ENCODE measurements at places on chromosomes 2 and 18.

DNA sequence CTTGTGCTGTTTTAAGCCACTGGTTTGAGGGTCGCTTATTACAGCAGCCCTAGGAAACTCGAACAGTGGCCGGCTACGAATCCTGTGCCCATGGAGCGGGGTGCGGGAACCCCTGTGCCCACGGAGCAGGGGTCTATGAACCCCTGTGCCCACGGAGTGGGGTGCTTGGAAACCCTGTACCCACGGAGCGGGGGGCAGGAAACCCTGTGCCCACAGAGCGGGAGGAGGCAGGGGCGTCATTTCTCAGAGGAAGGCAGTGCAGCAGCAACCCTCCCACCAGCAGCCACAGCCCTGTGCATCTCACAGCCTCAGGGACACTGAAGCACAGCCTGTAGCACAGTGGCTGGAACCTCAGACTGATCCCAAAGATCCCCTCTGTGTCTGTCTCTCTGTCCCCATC is 34.2 kb upstream of the GPC1 start:
- DNase-seq = no peak

- peak; percentile 37 for DNase-seq
Measured at GRCh38 chr2:211157856-211158463, 601.6 kb downstream of the CPS1 start.

DNA sequence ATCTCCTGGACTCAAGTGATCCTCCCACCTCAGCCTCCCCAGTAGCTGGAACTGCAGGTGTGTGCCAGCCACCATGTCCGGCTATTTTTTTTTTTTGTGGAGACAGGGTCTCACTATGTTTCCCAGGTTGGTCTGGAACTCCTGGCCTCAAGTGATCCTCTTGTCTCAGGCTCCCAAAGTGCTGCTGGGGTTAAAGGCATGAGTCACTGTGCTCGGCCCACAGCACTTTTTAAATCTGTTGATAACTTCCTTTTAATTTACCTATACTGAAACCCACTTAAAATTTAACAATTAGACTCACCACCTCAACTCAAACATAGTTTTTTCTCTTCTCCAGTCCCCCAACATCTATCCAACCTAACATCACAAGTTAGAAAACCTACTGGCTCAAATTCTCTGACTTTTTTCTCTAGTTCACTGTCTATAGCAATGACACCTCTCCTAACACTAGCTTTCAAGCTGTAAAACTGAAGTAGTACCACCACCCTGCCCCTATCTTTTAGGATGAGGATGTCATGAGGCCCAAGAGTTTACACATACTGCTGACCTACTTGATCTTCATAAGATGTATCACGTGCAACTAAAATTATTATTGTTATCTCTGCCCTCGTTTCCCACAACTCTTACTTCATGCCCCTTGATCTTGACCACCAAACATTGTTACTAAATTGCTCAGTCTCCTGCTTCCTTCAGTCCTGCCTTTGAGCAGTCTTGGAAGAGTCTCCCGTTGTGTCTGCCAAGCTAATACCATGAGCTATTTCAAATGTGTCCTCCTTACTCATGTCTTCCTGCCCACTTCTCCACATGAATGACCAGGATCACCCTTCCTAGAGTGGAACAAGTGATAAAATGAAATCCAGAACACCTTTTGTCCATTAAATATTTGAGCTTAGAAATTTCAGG is 142.3 kb upstream of the ZFP36L2 start:
- DNase-seq = no peak

DNA sequence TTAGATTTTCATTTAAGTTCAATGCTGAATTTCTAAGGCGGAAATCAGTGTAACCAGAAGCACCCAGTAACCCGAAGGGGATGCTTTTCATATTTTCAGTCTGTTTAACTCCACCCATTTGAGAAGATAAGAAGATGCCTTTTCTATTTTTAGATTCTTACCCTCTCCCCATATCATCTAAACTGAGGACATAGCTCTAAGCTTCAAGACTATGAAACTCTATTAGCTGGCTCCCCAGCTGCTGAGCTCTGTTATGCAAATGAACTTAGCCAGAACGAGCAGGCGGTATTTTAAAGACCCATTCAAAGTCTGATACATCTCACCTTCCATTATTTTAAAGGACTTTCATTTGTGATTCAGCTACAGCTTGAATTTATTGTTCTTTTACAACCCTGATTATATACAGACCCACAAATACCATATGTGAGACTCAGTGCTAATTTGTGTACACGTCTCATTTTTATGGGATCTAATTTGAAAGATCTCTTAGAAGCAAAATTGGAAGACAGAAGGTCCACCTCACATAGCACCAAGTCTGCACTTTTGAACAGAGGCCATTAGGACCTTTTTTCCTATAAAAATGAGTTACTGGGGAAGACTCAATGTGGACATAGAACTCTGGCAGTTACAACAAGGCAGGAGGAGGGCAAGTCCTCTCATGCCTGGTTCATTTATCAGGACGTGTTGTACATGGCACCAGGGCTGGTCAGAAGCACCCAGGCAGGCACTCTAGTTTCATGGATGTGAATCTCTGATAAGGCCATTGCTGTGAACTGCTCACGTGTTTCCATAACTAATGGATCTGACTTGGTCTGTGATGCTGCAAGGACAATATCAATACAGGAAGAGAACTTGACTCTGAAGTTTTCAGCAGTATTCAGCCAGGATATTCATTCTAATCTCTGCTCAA is 16.3 kb downstream of the CDC42EP3 start:
- no peak for DNase-seq

DNA sequence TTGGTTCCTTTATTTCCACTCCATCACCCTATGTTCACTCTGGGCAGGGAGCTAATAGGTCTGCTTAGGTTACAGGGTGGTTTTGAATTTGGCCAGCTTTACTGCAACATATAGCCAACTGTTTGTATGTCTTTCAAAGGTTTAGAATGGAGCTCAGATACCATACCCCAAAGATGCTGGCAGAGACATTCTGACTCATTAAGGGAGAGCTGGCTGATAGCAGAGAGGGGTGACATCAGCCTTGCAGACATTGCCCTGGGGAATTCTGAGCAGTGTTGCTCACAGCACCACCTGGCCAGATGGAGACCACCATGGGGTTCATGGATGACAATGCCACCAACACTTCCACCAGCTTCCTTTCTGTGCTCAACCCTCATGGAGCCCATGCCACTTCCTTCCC is 2.1 kb downstream of the PROKR1 start:
- DNase-seq = no peak

DNA sequence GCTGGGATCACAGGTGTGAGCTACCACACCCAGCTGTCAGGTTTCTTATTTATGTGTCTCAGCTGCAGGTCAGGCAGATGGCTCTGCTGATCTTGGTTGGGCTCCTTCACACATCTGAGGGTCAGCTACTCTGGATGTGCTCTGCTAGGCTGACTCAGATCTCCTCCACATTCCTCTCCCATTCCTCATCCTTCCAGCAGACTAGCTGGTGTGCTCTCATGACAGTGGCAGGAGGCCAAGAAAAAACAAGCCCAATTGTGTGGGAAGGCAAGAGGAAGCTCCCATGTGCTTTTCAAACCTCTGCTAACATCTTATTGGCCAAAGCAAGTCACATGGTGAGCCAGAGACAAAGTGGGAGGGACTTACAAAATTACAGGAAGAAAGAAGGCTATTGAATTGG is 11.7 kb upstream of the MSH6 start:
- DNase-seq = no peak

DNA sequence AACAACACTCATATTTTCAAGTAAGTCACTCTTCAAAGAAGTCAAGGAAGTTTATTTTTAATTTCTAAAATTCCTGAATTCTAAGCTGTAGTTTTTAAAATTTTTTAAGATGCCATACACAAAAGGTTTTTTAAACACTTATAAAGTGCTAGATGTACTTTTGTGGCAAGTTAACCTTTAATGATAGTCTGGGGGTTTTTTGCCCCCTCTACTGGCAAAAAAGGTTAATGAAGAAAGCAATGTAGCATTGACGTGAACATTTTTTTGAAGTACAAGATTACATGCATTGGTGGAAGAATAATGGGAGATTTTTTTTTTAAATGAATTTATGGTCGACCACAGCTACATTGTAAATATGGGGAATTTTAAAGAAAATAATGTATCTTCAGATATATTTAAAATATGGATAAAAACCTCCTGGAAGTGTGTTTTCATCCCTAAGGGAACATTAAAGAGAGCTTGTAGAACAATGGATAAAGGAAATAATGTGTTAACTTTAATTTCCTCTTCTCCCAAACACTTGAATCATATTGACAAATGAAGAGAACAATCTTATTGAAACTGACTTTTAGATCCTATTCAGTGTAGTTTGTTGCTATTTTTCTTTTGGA is 12.6 kb downstream of the ITPRID2 start:
- peak; percentile 55 for DNase-seq

- DNase-seq = no peak
Measured at GRCh38 chr2:149400997-149401396, 70.6 kb downstream of the LYPD6 start.

- DNase-seq = no peak
Measured at GRCh38 chr2:127061375-127062273, 45.3 kb downstream of the BIN1 start.

- DNase-seq = peak; percentile 12
Measured at GRCh38 chr18:8705961-8706790, 820 bp downstream of the MTCL1 start.

GRCh38 chr18:9082711-9083510 is 19.6 kb upstream of the NDUFV2 start:
- DNase-seq = no peak

- no peak for DNase-seq
Measured at GRCh38 chr18:74975001-74975400, 233.9 kb downstream of the PTGR3 start.

DNA sequence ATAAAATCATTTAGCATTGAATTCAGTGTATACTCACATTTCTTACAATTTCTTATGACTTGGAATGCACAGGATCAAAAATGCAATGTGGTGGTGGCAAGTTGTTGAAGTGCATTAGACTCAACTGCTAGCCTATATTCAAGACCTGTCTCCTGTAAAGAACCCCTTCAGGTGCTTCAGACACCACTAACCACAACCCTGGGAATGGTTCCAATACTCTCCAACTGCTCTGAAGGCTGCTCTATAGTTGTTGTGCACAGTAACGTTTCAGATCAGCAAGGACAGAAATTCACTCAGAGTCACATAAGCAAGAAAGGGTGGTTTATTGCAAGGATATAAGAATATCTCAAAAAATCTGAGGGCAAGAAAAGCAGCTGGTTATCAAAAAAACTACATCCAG is 6.5 kb downstream of the GKN1 start:
- DNase-seq = no peak

DNA sequence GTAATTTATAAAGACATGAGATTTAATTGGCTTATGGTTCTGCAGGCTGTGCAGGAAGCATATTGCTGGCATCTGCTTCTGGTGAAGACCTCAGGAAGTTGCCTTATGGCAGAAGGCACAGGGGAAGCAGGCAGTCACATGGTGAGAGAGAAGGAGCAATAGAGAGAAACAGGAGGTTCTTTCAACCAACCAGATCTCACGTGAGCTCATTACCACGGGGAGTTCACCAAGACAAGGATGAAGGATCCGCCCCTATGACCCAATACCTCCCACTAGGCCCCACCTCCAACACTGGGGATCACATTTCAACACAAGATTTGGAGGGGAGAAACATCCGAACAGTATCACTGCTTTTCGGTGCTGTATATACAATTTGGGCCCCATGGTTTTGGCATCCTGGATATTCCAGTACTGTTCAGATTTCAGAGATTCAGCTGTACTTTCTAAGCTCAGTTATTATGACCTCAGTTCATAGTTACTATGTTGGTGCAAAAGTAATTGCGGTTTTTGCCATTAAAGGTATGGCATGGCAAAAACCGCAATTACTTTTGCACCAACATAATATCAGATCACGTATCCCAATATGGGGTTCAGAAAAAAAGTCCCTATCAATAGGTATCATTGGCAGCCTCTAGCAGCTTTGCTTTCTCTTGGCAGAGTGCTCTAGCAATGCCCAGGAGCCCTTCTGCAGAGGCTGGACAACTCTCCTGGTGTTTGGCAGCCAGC is 189.6 kb upstream of the SIX3 start:
- no peak for DNase-seq

DNA sequence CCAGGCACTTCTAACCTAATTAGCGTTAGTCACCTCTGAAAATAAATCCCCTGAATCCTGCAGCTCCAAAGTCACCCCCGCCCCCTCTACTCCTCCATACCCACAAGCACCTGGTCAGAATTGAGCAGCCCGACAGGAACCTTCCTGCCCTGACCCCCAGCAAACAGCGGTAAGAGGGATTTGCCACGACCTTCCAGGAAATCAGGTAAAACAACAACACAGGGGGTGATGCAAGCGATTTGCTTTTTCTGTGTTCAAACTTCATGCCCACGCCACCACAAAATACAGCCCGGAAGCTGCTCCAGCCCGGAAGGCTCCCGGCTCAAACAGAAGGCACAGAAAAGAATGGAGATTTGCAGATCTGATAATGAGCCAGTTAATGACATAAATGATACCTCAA is 367.1 kb downstream of the GPD2 start:
- no peak for DNase-seq

GRCh38 chr2:203972066-203972465 is 35.5 kb downstream of the ICOS start:
- no peak for DNase-seq

GRCh38 chr2:39666491-39667101 is 879 bp downstream of the TMEM178A start:
- no peak for DNase-seq

GRCh38 chr2:197189426-197190099 is 121.0 kb downstream of the ANKRD44 start:
- no peak for DNase-seq

DNA sequence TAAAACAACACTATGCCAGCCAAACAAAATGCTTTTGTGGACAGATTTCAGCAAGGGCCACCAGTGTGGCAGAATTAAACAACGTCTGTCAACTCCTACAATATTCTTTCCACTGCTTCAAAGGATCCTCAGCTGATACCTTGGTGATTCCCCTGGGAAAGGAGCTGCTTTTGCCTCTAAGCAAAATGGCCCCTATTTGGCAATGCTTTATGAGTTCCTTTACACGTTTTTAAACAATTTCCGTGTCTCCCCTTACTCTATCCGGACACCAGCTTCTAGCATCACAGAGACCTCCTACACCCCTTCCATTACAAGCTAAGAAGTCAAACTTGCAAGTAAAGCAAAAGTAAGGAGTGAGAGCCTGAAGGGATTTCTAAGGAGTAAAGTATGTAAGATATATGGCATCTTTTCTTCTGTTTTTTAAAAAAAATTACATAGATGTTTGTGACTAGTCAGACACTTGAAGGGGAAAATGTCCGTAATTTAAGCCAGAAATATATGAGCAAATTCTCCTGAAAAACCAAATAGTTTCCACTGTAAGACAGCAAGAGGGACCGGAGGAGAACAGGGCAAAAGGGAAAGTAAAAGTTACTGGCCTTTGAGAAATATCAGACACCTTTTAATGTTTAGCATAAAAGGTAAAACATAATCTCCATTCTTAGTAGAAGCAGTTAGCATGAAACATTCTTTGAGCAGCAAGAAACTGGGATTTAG is 1.9 kb downstream of the SOS1 start:
- DNase-seq = no peak

GRCh38 chr18:21012308-21012707 is 99.3 kb downstream of the ROCK1 start:
- no peak for DNase-seq
